ENCODE measurements at places on chromosomes 11 and 22. TPM values are rescaled to one million over a fixed set of nuclear protein-coding genes. Genes with fewer than 3 reads are reported as not detected.

The RIN1 gene
- 7.8 TPM for total RNA-seq

The APOC3 gene
- total RNA-seq: not detected

The APOA4 gene
- not detected for total RNA-seq

The CBLIF gene
- total RNA-seq: not detected

The GGTLC2 gene
- total RNA-seq: not detected

The ZNF143 gene
- total RNA-seq: 28.2 TPM

The ABTB2 gene
- 0.27 TPM for total RNA-seq

The FAT3 gene
- total RNA-seq: not detected

The CFAP300 gene
- 0.14 TPM for total RNA-seq

The SMC1B gene
- not detected for total RNA-seq

The CEP126 gene
- total RNA-seq: 3.2 TPM

The ADORA2A gene
- 41.4 TPM for total RNA-seq

The CASP5 gene
- 0.72 TPM for total RNA-seq

The TNNI2 gene
- not detected for total RNA-seq

The JAM3 gene
- total RNA-seq: 126 TPM
